ENCODE measurements at places on chromosomes 1 and 21.

- no peak for DNase-seq
Observed at GRCh38 chr1:155254714-155255242, 505 bp downstream of the ENTREP3 start.

DNA sequence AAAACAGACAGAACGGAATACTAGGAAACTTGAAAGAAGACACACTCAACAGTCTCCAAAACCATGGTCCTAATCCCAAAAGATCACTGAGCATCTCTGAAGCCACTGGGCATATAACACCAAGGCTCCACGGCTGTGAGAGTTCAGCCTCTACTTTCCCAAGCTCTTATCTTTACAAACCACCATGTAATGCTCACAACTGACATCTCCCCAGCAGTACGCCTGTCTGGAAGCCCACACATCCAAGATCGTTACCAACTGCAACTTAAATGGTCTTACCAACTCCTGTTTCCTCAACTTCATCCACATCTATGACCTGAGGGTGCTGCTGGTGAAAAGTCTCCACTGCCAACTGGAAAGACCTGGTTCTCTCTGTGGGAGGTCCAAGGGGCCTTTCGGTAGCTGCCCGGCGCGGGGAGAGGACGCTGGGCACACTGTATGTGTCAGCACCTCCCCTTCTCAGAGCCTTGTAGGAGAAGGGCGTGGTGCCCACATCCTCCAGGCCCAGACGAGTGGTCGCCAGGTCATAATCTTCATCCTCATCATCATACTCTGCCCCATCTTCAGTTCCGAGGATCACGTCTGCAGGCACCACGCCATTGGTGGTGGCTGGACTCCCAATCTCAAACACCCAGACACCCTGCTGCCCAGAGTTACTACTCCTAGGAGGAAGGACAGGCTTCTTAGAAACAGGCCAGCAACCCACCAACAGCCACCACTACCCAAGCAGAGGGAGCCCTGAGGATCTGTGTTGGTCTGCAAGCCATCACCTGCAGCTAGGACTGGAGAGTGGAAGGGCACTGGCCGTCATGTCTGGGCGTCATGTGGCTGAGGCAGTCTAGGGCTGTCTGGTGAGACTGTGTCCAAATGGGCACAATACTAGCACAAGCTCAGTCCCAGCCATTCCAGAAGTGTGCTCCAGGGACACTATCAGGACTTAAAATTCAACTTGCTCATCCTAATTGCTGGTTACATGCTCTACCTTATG, 23.0 kb downstream of the NID1 start:
- no peak for DNase-seq

DNA sequence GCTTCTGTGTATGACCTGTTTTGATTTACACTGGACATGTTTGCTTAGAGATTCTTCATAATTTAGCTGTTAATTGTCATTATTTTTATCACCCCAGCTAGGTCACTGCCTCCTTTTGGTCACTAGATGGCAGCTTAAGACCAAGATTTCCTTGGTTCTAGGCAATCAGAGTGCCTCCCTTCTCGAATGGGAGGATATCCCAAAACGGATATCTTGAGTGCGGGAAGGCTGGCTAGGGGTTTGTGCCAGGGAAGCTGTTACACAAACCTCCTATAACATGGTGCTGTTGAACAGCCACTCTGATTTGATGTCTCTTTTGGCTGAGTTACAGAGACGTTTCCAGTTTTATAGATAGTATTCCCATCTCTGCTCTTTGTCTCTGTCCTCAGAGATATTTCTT, 283.5 kb downstream of the S1PR1 start:
- DNase-seq = no peak

DNA sequence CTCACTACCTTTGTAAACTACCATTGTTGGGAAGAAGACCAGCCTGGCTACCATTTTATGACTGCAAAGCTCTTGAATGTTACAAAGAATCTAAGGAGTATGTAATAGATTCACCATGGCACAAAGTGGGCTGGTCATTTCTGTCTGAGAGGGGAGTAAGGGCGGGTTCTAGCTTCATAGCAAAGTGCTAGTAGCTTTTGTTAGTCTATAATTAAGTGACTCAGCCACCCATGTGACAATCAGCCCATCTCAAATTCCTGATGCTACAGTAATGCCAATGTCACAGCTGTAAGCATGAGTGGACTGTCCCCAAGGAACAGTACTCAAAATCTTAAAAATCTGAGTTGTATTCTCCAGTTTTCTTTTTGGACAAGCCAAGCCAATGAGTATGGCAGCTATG, 15.4 kb upstream of the OTUD3 start:
- no peak for DNase-seq

DNA sequence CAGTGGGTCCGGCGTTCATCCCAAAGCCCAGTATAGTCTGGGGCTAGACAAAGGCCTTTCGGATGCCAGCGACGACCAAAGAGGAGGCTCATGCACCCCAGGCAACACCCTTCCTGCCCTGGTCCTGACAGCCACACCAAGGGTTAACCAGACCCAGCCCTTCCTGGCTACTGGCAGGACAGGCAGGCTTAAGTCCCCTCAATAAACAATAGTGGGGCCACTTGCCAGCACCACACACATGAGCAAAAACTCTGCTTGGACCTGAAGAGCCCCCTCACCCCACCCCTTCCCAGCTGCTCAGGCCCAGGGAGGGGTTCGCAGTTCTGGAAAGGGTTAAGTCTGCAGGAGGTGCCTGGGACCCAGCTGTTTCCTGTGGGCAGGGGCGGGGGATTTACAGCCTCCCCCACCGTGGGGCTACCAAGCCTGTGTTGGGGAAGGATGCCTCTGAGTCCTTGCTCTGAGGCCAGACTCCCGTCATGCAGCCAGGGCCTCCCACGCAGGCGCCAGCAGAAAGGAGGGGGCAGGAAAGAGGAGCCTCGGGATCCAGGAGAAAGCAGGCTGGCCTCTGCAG, 18.2 kb downstream of the PHLDA3 start:
- DNase-seq = peak; percentile 73

- DNase-seq = no peak
Observed at GRCh38 chr1:63777286-63777685, 3.5 kb downstream of the ROR1 start.

DNA sequence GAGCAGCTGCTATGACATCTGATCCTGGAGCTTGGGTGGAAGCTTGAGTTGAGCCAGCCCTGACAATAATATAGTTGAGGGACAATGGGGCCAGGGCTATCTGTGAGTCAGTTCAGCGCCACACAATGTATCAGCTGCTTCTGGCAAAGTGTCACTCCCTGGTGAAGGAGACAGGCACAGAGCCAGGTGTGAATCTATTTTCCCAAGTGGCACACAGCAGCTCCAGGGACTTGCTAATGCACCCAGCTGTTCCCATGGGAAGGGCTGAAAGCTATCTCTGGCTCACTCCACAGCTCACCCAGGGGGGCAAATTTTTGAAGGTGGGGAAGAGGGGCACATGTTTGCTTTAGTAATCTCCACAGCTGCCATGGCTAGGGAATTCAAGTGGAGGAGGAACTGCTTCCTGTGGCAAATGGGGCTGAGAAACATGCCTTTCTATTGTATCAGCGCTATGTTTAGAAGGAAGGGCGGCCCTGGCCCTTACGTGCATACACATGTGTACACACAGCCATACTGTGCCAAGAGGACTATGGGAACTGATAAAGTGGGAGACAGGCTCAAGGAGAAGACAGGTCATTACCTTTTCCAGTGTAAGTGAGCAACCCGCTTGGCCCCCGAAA, 2.2 kb downstream of the CYB5R1 start:
- DNase-seq = no peak

DNA sequence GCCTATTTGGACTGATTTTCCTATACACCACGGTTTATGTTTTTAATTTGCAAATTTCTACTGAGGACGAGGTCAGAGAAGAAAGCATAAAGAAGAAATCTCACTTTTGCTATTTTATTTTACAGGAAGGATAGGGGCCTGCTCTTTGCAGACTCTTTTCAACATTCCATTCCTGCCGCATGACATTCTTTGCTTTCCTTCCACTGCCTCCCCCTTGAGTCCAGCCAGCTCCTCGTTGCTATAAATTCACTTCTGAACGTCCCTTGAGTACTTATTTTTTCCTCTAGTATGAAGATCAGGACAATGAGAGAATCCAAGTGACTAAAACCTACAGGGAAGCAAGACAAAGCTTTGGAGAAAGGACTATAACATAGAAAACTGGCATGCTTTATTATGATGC, 53.4 kb upstream of the PTGFR start:
- no peak for DNase-seq

- DNase-seq = no peak
Observed at GRCh38 chr1:45536886-45537285, 13.7 kb upstream of the AKR1A1 start.

- DNase-seq = no peak
Observed at GRCh38 chr1:211280910-211281309, 21.7 kb downstream of the RCOR3 start.

DNA sequence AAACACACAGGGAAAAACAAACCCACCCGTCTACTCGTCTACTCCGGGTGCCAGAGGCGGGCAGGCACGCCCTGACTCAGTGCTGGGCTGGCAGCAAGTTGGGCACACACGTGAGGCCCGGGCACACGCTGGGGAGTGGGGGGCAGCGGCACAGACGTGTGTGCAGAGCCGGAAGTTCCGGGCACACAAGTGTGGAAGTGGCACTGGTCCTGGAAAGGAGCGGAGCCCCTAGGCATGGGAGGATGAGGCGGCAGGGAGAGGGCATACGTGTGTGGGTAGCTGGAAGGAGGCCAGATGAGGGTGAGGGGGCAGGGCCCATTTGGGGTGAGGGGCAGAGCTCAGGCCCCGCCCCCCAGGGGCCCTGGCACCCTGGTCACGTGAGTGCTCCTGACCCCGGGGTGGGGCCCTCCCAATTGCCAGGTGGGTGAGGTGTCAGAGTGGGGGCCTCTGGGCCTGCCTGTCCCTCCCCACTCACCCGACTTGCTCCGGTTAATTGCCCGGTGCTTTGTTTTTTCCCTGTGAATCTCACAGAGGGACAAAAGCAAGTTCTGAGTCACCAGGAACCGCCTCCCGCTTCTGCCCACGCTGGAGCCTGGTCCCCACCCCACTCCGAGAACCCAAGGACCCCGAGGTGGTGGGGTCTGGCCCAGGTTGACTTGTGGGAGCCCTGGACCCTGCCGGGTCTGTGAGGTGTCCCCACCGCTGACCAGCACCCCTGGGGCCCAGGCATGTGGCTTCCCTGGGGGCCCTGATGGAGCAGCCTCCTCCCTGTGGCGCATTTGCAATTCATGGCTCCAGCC, 104.8 kb upstream of the CASZ1 start:
- no peak for DNase-seq

- no peak for DNase-seq
Observed at GRCh38 chr1:201640624-201641023, 101.7 kb downstream of the NAV1 start.

- DNase-seq = no peak
Observed at GRCh38 chr1:2050461-2050792, 216 bp downstream of the PRKCZ start.

DNA sequence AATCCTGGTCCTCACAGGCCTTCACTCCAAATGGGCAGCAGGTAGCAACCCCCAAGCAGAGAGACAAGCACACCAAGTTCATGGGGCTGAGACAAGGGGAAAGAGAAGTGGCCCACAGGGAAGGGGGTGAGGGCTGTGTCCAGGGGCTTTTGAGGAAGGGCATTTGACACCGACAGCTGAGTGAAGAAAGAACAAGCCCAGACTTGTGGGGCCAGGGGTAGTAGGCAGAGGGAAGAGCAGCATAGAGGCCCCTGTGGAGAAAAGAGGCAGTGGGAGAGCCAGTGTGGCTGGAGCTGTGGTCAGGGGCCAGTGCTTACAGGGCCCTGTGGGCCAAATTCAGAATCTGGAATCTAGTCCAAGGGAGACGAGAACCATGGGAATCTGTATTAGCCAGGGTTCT, 85.4 kb downstream of the IGSF21 start:
- DNase-seq = no peak

DNA sequence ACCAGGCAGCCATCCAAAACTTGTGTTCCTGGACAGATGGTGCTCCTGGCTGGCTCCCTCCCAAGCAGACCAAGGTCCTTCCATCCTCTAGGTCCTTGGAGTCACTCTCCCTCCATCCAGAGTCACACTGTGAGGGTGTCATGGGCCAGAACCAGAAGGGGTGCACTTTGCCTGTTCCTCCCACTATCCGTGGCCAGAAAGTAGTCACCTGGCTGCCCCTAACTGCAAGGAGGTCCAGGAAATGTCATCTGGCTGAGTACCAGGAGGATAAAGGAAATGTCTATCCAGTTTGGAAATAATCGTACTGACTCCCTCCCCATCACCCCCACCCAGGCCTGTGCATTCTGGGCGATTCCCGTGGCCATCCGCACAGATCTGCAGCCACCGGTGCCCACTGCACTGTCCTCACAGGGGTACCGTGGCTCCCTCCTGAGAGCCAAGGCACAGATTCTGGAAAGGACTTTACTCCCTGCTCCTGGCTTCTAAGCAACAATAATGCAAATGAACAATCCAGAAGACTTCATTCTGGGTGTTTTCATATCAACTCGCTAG, 253.2 kb downstream of the NPHP4 start:
- no peak for DNase-seq

DNA sequence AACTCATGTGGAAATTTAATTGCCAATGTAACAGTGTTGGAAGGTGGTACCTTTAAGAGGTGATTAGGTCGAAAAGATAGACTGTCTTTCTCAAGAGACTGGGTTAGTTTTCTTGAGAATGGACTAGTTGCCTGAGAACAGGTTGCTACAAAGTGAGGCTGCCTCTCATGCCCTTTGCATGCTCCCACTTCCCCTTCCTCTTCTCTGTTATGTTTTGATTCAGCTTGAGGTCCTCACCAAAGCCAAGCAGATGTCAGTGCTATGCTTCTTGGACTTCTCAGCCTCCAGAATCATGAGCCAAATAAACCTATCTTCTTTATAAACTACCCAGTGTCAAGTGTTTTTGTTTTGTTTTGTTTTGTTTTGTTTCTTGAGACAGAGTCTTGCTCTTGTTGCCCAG, 187.0 kb upstream of the RUNX1 start:
- DNase-seq = no peak

DNA sequence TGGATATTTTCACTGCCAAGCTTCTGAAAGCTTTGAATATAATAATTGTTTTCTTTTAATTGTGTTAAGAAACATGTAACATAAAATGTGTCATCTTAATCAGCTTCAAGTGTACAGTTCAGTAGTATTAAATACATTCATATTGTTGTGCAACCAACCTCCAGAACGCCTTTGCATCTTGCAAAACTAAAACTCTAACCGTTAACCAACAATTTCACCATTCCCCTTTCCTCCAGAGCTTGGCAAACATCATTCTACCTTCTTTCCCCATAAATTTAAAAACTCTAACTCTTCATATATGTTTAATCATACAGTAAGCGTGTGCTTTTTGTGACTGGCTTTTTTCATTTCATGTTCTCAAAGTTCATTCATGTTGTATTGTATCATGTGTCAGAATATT, 2.1 kb downstream of the MNDA start:
- DNase-seq = no peak

- no peak for DNase-seq
Observed at GRCh38 chr21:26188422-26188821, 17.9 kb upstream of the APP start.

GRCh38 chr1:172343240-172344160, 77.0 kb upstream of the C1orf105 start:
- no peak for DNase-seq

GRCh38 chr1:102891868-102892625, 216.3 kb downstream of the COL11A1 start:
- no peak for DNase-seq

All from left renal pelvis (tissue), 4 donors.